Stimulated activated CD8-positive, alpha-beta memory T cell treated with anti-CD3 and anti-CD28 coated beads, Interleukin-7, amount 100 ng/mL, for 1 hour (primary cell): ENCODE measurements at places on chromosomes 4 and X.

GRCh38 chrX:100381619-100382018 lies 28.5 kb downstream of the PCDH19 start:
- DNase-seq, result no peak

- DNase-seq, result no peak
Observed at GRCh38 chrX:11239230-11239629, 54.0 kb upstream of the AMELX start.

DNA sequence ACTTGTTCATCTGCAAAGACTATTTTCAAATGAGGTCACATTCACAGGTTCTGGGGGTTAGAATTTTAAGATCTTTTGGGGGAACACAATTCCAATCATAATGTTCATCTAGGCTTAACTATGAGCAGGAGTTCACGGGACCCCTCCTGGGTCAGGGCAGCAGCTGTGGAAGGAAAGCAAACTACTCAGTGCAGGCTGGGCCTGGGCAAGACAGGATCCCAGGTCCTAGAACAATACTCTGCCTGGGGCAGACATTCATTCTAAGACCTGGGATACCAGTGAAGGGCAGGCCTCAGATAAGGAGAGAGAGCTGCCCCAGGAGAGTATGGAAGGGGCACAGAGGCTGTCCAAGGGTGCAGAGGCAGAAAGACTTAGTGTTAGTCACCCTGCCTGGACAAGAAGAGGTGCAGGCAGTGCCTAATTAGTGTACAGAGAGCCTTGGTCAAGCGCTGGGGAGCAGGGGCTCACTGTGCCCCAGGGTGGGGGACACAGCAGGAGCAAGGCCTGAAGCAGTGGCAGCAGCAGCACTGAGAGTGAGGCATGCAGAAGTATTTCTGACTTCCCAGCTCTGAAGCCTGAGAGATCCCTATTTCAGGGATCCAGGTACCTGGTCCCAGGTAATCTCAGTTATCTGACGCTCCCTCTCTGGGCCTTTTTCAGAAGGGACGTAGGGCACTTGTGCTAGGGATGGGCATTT lies 123.0 kb upstream of the MAMLD1 start:
- no peak for DNase-seq

DNA sequence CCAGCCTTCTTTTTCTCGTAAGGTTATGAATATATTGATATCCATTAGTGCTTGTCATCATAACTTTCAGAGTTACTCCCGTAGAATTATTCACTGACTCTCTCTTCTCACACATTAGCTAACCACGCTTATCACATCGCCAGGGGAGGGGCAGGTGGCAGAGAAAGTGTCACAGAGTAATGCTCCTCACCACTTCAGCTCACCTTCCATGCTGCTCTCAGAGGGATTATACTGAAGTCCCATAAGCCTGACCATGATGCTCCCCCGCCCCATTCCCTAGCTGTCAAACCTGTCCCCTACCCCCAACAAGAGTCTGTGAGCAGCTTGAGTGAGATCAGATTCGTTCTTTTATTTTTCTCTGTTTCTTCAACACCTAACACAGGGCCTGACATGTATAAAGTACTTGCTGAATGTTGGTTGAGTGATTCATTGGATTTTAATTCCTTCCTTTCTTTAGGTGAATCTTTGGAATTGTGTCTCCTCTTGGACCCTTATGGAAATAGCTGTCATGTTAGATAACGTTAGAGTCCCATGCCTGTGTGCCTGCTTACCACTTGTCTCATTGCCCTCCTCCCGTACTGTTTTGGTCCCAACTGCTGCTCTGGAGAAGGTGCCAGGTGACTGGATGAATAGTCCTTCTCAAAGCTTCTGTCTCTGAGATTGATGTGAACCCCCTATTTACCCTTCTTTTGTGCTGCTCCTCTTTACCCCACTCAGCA lies 55.1 kb downstream of the RS1 start:
- no peak for DNase-seq

- DNase-seq, result no peak
Observed at GRCh38 chr4:11497972-11498371, 69.3 kb upstream of the HS3ST1 start.

GRCh38 chr4:70737409-70737808 lies 15.6 kb downstream of the RUFY3 start:
- no peak for DNase-seq

- no peak for DNase-seq
Observed at GRCh38 chrX:153673428-153674218, at the start of gene PNCK. PNCK (minus strand) TSS chrX:153673813; CDS start chrX:153673076, 737 bp downstream.

GRCh38 chr4:90415116-90415515 lies 287.9 kb downstream of the CCSER1 start:
- DNase-seq, result no peak

GRCh38 chr4:76420188-76420761 lies 666 bp downstream of the CCDC158 start:
- DNase-seq, result no peak

DNA sequence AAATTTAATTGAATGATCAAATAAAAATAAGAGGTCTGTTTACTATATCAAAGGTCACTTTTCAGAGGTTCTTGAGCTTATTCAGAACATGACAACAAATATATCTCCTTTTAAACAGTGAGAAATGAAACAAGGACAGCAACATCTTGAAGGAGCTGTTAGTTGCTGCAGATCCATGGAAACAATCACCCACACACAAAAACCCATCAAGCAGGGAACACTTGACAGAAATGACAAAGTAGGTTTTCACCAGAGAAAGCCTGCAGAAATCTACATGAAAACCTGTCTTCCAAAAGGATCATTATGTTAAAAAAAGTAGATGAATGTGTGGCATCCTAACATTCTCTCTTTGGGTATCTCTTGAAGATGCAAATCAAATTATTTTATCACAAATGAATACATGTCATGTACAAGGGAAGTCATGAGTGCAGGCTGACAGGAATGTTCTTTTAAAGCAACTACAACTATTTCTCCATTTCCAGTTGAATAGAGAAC lies 203.0 kb downstream of the GRIA2 start:
- DNase-seq, result no peak

DNA sequence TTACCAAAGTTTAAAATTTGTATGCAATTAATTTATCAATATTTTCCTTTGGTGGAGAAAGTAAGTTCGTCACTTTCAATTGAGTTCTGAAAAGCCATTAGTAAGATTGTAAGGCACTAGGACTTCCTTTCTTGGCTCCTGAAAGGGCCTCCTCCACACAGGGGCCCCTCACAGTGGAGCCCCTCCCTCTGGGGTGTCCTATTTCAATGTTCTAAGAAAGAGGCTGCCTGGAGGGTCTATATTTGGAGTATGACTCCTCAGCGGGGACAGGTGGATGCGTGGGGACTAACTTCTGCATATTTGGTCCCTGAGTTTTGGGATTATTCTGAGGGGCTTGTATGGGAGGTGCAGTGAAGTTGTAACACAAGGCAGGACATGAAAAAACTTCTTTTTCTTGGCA lies 1.6 kb upstream of the ARMCX4 start:
- DNase-seq, result no peak

- DNase-seq, result no peak
Observed at GRCh38 chr4:86910369-86910768, 18.1 kb upstream of the C4orf36 start.

DNA sequence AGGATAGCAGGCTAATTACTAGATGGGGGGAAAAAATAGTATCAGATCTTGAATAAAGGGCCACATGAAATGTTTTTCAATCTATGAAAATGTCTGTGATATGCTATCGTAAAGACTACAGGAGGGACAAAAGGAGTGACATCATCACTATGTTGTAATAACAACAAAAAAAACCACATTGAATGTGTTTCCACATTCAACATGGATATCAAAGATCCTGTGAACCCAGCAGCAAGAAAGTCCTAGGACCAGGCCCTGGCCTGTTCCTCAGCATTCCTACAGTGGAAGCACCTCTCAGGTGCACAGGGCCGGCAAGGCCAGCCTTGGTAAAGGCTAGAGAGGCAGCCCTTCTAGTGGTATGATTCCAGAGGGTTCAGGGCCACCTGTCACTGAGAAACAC lies 118.3 kb downstream of the RELL1 start:
- no peak for DNase-seq

- DNase-seq, result no peak
Observed at GRCh38 chr4:117137145-117137544, 51.8 kb upstream of the TRAM1L1 start.

DNA sequence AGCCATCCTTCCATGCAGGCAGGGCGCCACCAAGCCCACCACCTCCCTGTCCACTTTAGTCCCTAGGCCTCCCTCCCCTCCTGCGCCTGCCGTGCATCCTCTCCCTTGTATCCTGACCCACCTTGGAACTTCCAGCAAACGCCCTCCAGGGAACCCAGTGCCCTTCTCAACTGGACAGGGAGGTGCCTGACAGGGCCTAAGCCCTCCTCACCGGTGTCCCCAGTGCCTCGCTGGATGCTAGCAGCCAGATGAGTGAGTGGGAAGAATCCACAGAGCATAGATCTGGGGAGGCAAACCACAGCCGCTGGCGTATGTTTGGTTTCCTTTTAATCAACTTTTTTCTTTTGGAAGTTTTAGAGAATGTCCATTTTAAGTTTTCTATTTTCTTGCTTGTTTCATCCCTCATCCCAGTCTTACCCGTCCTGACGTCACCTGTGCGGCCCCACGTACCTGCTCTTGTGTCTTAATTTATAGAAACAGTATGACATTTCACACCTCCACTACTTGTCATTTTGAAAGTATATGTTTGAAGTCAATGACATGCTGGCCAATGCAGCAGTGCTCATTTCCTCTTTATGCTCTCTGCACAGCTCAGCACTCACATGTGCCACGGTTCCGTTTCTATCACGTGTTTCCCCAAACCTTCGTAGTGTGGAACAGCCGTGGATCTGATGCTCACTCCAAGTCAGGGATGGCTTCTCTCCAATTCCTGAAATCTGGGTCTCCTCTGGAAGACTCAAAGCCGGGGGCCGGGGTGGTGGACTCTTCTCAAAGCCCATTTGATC lies 3.4 kb upstream of the HMX1 start:
- DNase-seq, result no peak

DNA sequence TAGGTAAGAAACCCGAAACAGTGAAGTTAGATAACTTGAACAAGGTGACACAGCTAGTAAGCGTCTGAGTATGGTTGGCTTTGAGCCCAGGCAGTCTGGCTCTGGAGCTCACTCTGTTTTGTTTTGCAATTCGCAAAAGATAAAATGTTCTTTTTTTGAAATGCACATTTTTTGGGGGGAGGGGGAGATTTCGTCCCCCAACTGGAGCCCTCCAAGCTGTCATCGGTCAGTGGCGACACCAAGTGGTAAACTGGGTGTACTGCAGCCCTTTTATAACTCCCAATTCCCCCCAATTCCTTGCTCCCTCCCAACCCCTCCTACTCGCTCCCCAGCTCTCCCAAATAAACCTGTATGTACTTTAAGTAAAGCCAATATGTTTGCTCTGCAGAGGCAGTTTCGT lies 2.8 kb upstream of the CLCN5 start:
- no peak for DNase-seq

DNA sequence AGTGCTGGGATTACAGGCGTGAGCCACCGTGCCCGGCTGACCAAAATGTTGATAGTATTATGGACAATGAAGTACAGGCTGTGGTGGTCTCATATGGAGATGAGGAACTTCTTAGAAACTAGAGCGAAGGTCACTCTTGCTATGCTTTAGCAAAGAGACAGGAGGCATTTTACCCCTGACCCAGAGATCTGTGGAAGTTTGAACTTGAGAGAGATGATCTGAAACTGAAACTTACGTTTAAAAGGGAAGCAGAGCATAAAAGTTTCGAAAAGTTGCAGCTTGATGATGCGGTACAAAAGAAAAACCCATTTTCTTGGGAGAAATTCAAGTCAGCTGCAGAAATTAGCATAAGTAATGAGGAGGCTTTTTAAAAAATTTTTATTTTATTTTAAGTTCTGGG lies 8.5 kb upstream of the CTAG2 start:
- no peak for DNase-seq

GRCh38 chr4:112023402-112023950 lies 121.8 kb upstream of the FAM241A start:
- DNase-seq, result no peak

GRCh38 chr4:81353861-81354260 lies 117.8 kb downstream of the RASGEF1B start:
- no peak for DNase-seq

GRCh38 chr4:38752941-38753806 lies 29.6 kb downstream of the TLR10 start:
- DNase-seq, result no peak

DNA sequence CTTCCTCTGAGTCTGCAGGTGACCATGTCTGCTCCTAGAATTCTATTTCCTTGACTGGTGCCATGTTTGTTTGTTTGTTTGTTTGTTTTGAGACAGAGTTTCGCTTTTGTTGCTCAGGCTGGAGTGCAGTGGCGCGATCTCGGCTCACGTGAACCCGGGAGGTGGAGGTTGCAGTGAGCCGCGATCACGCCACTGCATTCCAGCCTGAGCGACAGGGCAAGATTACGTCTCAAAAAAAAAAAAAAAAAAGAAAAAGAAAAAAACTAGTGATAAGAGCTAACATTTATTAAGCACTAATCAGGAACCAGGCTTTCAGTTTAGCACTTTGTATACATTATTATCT lies 7.2 kb downstream of the SAT1 start:
- DNase-seq, result no peak

DNA sequence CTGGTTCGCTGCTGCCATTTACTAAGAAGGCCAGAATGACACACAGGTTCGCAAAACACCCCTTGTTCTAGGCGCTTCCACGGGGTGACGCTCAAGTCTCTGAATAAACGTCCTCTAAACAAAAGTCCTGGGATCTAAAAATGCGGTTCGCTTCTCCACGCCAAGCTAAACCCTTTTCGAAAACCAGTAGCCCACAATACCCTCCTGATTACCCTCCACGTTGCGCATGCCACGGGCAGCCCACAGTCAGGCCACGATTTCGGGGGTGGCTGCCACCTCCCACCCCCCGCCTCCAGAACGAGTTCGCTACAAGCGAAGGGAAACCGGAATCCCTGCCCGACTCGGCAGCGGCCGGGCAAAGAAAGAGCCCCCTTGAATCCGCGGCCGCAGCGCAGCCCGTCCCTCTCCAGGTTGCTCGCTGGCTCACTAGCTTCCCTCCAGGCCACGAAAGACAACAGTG lies 423 bp downstream of the RPL39 start:
- DNase-seq, result no peak
